CD4-positive, alpha-beta T cell treated with Interleukin-4 for 1 hour (primary cell): ENCODE measurements at places on chromosomes 2 and 18.

DNA sequence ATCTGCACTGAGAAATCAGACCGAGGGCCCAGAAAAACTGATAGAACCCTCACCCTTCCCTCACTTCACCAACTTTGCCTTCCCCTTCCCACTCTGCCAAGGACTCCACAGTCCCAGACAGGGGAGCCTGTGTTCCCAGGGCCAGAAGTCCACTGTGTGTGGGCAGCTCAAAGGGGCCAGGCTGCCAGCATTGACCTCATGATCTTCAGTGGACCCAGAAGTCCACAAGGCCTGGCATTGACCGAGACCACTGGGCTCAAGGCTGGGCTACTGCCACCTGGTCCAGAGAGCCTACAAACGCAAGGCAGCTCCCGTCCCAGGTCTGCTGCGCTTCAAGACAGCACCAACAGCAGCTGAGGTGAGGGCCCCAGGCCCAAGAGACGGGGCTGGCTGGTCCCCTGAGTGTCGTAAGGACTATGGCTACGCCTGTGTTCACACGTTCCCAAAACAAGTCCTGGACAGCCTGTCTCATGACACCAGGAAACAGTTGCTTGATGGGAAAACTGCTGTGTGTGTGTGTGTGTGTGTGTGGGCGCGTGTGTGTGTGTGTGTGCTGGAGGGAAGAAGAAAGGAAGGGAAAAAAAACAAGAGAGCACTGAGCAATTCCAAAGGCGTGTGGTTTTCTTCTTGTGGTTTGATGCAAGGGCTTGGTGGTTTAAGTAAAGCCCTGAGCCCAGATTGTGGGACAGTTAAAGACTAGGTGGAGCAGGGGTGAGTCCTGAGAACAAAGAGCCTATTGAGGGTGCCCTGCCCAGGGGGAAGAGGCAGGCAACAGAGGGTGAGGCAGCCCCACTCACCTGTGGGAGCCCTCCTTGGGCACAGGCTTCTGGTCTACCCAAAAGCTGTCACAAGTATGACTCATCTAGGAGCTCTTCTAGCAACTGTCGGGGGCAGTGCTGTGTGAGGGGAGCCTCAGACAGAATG, 46.6 kb upstream of the ZBTB7C start:
- peak; percentile 30 for DNase-seq

- no peak for DNase-seq
Observed at GRCh38 chr18:55485666-55486065, 102.3 kb downstream of the TCF4 start.

- DNase-seq = no peak
Observed at GRCh38 chr2:195733831-195734230, 76.8 kb downstream of the SLC39A10 start.

DNA sequence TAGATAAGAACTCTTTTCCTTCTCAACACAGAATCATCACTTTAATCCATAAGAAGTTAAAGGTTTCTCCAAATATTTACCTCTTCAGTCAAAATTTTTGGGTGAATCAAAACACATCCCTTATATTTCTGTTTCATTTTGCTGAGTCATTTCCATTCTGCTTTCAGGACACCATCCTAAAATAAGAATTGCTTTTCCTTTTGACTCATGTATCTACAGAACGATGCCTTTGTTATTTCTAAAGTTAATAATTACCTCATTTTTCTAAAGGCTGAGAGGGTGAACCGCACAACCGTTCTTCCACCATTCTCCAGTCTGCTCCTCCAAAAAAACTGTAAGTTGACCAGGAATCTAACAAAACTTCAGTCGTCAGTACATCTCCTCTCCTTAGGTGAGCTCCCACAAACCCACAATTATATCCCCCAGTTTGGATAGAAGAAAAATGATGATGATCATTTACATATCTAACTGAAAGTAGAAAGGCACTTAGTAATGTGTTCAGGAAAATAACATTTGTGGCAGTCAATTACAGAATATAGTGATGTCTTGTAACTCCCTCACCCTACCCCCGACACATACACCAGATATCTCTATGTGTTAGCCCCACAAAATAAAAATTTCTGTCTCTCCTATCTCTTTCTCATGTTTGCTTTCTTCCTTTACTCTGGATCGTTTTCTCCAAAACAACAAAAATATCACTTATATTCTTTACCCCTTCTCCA, 162.5 kb downstream of the RAD51AP2 start:
- DNase-seq = no peak

- no peak for DNase-seq
Observed at GRCh38 chr2:28320371-28320770, 72.3 kb upstream of the FOSL2 start.

GRCh38 chr2:21944536-21944935, 820.8 kb downstream of the TDRD15 start:
- no peak for DNase-seq

- DNase-seq = no peak
Observed at GRCh38 chr18:61398961-61399705, 65.9 kb downstream of the CDH20 start.

DNA sequence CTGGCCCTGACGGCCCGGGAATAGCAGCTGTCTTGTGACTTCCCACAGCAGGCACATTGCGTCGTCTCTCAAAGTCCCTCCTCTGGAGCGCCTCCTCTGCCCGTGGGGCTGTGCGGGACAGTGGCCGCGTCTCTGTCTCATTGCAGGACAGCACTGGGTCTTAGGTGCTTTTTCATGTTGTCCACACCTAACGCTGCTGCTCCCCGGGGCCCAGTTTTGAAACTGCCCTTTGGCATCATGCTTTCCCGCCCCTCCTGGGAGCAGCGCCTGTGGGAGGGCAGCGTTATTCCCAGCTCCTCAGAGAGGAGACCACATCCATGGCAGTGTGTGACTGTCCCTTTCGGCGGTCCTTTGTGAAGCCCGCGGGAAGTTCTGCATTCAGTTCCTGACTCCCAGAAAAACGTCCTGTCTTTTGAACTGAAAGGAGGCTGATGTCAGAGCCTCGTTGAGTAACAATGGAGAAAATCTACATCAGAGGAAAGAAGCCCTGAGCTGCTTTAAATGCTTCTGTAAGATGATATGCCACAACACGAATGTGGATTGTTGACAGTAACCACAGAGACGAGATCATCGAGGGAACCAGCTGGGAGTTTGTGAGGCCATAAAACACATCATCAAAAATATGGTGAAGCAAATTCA, 226.0 kb downstream of the FAM210A start:
- DNase-seq = no peak

DNA sequence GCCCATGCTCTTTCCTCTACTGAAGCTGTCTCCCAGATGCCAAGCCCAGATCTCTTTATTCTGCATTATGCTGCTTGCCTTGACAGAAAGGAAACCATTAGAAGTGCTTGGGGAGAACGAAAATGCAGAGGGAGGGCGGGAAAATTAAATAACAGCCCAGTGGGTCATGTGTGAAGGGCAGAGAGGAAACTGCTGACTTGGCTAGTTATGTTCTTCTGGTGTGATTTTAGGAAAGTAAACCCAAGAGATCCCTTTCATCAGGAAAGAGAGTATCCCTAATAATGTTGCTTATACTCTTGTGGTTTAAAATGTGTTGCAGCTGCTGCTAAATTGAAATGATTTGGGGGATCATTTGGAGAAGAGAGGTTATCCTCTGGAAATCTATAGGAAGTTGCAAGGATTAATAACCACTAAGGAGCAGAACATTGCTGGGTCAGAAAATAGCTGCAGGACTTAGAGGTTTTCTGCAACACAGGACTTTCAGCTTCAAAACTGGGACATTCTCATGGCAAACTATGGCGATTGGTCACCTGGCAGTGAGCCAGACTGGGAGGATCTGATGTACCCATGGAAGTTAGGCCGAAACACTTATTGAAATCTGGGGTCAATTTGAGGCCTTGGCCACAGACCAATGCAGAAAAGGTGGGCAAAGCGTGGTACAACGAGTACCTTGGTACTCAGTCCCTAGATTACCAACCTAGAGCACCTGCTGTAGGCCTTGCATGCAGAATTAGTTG, 172.2 kb downstream of the TMEM247 start:
- no peak for DNase-seq

DNA sequence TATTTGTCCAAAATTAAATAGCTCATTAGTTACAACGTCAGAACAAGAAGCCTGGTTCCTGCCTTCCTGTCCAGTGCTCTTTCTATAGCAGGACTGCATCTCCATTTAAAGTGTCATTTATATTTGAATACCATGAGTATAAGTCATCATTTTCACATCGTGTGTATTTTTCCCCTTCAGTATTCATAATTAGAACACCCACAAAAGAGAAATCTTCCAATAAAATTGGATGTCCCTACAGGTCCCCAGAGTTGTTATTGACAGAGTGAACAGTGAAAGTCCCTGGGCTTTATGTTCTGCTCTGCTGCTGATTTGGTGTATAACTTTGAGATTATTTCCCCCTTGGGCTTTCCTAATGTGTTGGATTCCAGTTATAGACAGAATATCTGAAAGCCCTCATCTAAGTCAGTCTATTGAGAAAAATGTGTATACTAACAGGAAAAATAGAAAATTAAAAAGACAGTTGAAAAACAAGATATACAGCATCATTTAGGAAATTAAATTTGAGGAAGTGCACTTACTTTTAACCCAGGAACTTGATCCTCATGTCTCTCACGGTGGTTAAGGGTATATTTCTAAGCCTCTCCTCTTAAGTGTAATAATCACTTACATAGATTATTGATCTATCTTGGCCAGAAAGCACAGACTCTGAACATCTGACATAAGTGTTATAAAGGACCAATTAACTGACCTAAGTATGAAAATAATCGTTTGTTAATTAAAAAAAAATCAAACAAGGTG, 15.2 kb upstream of the REV1 start:
- no peak for DNase-seq

GRCh38 chr2:169849710-169850109, 22.5 kb downstream of the UBR3 start:
- DNase-seq = no peak

DNA sequence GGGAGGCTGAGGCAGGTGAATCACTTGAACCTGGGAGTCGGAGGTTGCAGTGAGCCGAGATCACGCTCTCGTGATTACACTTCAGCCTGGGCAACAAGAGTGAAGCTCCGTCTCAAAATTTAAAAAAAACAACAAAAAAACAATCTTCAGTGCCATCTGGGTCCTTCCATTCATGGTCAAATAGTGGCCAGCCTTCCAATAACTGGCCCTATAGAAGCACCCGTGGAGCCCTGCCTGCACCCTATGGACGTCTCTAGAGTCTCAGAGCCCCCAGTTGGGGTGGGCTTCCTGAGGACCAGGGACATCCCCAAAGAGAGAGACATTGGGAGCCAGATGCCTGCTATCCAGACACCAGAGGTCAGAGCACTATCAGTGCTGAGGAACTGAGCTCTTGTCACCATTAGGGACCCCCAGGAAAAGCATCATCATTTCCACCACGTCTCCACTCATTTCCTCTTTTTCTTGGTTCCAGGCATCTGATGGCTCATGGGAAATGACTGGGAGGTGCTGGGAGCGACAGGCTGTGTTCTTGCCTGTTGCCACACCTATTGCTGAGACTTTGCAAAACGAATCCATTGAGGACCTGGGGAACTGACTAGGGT, 9.4 kb downstream of the NEU2 start:
- no peak for DNase-seq

- no peak for DNase-seq
Observed at GRCh38 chr2:109046925-109047508, 58.0 kb upstream of the EDAR start.

- DNase-seq = no peak
Observed at GRCh38 chr2:146544701-146545100, 1300.1 kb upstream of the ACVR2A start.

DNA sequence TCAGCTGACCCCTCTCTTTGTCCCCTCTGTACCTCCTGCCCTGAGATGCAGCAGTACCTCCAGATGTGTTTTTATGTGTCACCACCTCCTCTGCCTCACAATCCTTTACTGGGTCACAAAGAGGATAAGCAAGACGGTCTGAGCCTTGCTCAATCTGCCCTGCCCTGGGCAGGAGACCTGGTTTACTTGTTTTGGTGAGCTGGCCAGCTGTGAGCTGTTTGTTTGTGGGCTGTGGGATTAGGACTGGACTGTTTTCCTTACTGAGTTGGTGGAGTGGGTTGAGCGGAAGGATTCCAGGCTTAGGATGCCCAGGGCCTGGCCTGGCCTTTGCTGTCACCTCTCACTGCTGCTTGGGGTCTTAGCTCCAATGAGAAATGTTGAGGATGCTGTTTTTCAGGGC, 299.5 kb downstream of the SRBD1 start:
- no peak for DNase-seq

DNA sequence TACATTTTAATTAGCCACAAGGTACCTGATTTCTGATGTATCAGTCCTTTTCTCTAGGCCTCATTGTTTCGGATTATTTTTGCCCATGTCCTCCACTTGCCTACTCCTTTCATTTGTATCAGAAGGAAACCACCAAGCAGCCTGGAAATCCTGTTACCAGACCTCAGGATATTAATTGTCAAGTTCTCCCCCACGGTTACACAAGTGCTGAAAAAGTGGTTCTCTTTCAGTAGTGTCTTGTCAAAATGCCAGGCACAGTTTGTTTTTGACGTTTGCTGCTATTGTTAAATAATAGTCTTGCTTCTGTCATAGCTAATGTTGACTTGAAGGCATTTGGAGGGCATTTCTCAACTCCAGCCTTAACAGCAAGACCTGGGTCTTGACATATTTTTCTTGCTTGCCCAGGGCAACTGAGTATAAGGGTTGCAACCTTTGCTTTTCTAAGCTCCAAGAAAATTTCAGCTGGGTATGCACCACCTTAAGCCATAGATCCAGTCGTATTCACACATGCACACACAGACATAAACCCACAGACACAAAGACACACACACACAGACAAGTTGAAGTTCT, 31.0 kb downstream of the INSIG2 start:
- no peak for DNase-seq

- no peak for DNase-seq
Observed at GRCh38 chr2:68662466-68662865, 19.1 kb downstream of the PROKR1 start.

DNA sequence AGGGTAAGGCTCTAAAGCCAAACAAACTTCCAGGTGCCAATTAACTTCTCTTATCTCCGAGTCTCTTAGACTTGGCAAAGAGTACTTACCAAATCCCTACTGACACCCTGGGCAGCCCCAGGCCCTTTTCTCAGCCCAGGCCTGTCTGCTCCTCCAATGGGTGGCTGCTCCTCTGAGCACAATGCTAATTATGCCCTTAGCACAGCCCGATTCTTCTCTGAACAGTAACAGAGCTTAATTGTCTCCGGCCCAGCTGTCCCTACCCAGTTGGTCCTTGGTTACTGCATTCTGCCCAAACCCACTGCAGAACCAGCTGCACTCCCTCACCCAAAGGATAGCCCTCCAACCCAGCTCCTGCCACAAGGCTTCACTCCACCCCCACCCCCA, 110.3 kb downstream of the SMAD7 start:
- DNase-seq = no peak

GRCh38 chr2:162298669-162299335, 19.7 kb downstream of the IFIH1 start:
- no peak for DNase-seq

- DNase-seq = no peak
Observed at GRCh38 chr2:46434851-46435273, 44.5 kb upstream of the TMEM247 start.

GRCh38 chr2:237471438-237472186, 15.4 kb upstream of the MLPH start:
- peak; percentile 36 for DNase-seq

DNA sequence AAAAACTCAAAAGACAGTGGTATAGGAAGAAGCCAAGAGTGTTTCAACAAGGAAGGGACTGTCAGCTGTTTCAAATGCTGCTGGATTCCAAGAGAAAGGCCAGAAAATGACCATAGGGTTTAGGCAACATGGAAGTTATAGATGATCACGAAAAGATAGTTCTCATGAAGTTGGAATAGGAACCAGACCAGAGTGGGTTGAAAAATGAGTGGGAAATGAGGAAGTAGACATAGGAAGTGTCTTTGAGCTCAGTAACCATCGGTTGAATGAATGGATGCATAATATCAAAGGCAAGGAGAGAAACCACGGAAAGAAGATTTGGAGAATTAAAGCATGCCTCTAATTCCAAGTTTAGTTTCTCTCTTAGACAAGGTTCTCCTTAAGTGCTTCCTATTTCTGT, 1.3 kb downstream of the NCAPH start:
- no peak for DNase-seq
